GM18507 (cell line): ENCODE measurements at places on chromosomes 4 and X.
A peak's percentile ranks its signal among the peaks of the same experiment; 100 is the strongest.

DNA sequence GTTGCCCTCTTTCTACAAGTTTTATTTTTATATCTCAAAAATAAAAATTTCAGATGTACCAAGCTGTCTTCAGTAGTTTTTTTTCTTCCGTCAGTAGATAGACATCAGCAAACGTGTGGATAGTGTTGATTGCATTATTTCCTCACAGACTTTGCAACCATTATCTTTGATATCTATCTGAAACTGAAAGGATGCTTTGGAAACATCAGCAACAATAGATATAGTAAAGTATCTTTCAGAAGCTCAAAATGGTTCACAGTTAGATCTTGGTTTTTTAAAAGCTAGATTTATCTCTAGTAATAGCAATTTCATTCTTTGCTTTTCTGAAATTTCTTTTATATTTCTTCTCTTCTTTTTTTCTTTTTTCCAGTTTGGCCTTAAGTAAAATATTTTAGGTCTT lies 246.9 kb upstream of the PCDH7 start:
- no peak for DNase-seq

DNA sequence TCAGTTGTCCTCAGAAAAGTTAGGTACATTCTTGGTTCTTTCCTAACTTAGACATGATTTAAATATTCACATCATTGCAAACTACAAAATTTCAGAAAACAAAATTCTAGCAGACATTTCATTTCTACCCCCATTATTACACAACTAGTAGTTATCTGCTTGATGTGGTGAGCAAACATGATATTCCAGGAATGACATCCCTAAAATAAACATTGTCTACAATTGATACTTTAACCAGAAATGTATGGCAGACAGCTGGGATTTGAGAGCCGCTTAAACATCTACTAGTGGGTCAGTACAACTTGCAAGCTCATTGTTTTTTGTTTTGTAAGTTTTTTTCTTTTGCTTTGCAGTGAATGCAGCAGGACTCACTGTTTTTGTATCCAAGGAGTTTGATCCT lies 32.1 kb upstream of the AMBN start:
- DNase-seq: no peak

DNA sequence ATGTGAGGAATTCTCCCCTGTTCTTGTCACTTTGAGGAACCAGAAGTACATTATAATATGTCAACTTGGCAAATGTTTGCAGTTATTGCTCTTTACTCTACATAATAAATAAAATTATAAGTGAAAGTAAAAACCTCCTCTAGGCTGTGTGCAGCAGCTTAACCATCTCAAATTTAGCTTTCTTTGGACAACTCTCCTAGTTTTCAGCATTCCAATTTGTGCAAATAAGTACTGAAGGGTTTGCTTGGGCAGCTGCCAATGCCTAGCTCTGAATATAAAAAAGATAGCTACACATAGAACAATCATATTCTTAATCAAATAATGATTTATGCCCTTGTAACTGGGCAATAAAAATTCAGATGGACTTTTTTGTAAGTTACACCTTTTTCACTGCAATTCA lies 82.5 kb downstream of the GASK1B start:
- no peak for DNase-seq

- no peak for DNase-seq
These were observed 24.9 kb upstream of the DCHS2 start for GRCh38 chr4:154516318-154517029.

GRCh38 chrX:68203211-68203610 lies 230.1 kb downstream of the OPHN1 start:
- DNase-seq: no peak

DNA sequence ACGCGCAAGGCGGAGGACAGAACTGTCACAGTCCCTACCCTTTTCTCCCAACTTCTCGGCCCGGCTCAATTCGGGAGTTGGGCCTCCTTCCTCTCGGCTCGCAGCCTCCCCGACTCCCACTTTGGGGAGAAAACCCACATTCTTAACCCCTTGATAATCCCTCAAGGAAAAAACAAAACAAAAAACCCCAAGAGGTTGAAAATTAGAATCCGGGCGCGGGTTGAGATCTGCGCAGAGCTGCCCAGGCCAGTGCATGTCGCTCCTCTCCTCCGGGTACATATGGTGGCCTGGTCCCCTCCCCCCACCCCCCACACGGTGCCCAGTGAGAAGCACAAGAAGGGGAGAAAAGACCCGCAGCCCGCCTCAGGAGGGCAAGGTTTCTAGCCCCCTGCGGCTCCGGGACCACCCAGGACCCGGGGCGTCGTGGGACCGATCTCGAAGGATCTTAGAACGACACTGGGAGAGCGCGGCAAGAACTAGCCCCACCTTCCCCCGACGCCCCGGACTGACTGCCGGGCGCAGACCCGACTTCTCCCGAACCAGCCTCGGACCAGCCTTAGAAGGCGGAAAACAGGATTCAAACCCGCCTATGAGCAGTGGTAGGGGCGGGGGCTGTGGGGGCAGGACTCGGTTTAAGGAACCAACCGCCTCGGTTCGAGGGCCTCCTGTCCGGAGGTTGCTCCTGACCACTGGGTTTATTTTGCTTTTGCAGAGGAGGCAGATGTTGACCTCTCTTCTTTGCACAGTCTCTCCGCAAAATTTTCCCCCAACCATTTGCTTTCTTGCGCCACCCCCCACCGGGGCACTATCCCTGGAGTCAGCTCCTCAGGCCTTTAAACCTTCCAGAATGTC lies 2.5 kb upstream of the PDGFRA start:
- no peak for DNase-seq

DNA sequence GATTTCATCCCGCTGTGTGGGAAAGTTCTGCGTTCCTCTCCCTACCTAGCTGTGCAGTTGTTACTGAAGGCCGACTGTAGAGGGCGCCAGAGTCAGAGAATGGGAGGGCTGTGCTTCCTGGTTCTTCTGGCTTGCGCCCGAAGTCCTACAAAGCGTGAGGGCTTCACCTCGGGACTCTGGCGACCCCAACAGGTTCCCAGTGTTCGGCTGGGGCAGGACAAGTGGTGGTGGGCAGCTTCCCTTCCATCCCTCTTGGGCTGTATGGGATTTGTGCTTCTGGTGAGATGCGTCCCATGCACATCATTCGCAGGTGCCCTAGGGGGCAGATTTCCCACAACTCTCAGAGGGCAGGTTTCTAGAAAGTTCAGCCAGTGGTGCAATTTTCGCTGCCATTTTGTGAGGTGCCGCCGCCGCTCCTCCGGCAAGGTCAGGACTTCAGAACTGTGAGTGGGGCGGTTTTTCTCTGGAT lies 27.3 kb downstream of the CT45A1 start:
- peak; percentile 5 for DNase-seq

- DNase-seq: no peak
These were observed at the start of gene MXRA5 for GRCh38 chrX:3346501-3347259. Gene MXRA5, minus strand, starts transcription at chrX:3346652. Its CDS starts 2,819 bp downstream, at chrX:3343833.

DNA sequence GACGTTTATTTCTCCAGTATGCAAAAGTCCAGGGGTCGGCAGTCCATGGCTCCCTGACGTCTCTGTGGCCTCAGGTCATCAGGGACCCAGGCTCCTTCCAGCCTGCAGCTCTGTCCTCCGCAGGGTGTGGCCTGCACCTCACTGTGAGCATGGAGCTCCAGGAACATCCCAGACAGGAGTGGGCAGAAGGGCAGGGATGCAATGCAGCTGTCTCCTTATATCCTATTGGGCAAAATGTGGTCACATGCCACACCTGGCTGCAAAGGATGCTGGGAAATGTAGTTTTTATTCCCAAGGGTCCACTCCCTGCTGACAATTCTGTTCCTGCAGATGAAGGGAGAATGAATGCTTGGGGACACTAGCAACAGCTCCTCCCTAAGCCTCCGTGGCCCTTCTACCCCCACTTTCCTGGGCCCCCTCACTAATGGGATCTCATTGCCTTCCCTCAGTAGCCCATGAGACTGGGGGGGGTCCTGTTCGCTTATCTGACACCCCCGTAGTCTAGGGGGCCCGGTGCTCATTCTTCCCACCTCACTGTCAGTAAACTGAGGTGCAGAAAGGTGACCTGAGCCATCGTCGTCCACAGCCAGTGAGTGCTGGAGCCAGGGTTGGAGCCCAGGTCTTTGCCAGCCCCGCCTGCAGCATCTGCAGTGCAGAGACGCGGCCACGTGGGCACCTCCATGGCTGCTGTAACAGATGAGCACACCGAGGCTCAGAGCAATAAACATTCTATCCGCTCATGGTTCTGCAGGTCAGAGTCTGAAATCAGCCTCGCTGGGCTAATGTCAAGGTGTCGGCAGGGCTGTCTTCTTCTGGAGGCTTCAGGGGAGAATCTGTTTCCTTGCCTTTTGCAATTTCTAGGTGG lies 5.9 kb upstream of the GRPEL1 start:
- DNase-seq: no peak

- DNase-seq: no peak
These were observed 1.7 kb upstream of the GPR143 start for GRCh38 chrX:9767375-9767774.

DNA sequence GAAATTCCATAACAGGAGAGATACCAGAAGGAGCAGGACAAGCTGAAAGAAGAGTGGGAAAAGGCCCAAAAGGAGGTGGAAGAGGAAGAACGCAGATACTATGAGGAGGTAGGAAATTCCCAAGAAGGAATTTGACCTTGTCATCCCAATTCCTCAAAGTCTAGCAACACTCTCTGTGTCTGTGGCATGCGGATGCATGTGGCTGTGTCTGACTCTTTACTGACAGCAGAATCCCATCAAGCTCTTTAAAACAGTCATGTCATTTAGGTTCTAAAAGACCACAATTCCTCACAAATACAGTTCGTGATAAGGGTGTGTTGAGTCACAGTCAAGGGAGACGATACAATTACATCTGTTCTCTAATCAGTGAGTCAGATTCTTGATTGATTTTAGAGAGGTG lies 68.5 kb downstream of the PHOX2B start:
- DNase-seq: no peak

DNA sequence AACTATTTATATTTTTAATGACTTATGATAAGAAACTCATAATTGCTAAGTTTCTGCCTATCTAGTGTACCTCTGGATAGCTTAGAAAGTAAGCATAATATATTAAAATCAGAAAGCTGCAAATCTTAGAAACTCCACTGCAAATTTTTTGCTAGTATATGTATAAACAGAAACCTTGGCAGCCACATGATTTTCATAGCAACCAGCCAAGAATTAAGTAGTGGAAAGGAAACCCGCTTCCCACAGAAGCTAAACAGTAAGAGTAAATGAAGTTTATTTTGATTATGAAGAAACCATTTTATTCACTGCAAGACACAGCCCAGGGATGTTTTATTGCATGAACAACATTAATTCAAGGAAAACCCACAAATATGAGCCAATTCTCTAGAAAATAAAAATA lies 872.5 kb upstream of the ADGRL3 start:
- DNase-seq: no peak

- no peak for DNase-seq
These were observed 302.5 kb upstream of the UGT8 start for GRCh38 chr4:114296126-114296525.

GRCh38 chr4:27011401-27011800 lies 150.8 kb downstream of the STIM2 start:
- DNase-seq: no peak

GRCh38 chr4:153781280-153781679 lies 7.6 kb downstream of the SFRP2 start:
- no peak for DNase-seq

DNA sequence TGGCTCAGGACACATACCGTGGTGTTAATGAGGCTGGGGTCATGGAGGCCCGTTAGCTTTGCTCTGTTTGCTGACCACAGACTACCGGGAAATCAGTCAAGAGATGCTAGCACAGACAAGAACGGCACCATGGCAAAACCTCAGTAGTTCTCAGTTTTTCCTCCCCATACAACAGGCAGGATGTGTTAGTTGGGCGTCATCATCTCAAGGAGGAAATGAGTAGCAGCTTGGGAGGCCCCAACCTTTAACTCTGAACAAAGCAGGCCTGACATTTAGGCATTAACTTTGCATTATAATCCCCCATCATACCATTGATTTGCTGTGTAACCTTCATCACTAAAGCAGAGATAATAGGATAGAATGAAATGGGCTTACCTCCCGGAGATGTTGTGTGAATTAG lies 714.2 kb downstream of the RPA4 start:
- DNase-seq: no peak

DNA sequence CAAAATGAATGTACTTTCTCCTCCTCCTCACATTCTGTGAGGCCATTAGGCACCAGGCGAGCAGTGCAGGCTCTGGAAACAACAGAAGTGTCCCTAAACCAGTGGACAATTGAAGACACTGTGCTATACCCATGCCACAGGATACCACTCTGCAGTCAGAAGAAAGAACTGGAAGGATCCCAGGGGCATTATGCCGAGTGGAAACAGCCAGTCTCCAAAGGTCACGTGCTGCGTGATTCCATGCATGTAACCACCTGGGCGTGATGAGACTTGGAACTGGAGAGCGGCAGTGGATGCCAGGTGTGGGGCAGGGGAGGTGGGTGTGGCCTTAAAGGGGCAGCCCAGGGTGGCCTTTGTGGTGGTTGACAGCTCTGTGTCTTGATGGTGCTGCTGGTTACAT lies 139.4 kb downstream of the EVC2 start:
- no peak for DNase-seq
